ENCODE measurements at places on chromosomes 4 and X.

DNA sequence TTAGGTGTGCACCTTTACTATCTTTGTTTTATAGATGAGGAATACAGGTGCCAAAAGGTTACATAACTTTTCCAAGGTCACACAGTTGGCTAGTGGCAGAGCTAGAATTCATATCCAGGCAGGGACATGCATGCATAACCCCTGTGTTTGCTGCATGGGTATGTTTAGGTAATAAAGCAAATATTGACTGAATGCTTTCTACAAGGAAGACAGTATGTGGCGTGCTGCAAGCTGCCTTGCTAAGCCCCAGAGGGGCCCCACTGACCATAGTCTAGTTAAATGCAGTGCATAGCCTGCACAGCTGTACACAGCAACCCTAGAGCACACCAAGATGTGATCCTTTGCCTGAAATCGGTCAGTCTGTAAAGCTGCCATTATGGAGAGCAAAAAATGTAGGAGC lies 320.5 kb upstream of the IGFBP7 start:
- no peak for DNase-seq

DNA sequence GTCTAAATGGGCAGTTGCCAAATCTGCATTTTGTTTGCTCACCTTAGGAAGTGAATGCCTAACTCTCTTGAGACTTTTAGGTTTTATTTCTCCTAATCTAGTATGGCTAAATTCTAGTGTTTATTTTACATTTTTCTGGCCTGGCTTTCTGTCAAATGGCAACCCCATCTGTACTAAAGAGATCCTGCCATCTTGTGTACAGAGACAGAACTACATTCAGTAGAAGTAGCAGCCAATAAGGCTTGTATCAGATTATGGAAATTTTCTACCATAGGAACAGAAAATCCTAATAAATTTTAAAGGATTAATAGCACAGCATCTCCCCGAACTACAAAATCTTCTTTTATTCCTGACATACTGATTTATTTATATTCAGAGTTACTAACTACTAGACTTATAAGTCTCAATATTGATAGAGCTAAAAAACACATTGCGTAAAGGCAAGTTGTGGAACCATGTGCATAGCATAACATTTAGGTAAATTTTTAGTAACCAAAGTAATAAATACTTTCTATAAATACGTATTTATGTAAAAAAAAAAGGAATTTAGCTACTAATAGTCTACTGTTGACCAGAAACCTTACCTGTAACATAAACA lies 45.5 kb downstream of the TMEM144 start:
- no peak for DNase-seq

DNA sequence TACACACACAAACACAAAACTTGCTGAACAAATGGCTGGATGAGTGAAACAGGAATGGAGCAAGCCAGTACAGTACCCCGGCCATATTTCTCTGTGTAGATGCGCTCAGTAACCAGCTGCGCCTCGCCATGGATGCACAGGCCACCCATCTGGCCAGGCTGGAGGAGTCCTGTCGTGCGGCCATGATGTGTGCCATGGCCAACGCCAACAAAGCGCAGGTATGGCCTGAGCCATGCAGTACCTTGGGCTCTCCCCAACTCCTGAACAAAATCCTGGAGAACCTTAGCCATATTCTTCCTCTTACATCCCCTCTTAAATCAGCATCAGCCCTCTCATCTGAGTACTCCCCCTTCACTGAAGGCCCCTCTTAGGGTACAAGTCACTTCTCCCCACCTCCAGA lies 4.4 kb downstream of the HSD17B10 start:
- DNase-seq, result no peak

- DNase-seq, result no peak
These were observed 3.8 kb downstream of the GALNTL6 start for GRCh38 chr4:171817026-171817425.

- no peak for DNase-seq
These were observed 21.0 kb downstream of the MSN start for GRCh38 chrX:65688403-65688871.

- no peak for DNase-seq
These were observed 21.4 kb upstream of the IL15 start for GRCh38 chr4:141614878-141615586.

- DNase-seq, result no peak
These were observed 158.1 kb upstream of the USP38 start for GRCh38 chr4:143026459-143027170.

DNA sequence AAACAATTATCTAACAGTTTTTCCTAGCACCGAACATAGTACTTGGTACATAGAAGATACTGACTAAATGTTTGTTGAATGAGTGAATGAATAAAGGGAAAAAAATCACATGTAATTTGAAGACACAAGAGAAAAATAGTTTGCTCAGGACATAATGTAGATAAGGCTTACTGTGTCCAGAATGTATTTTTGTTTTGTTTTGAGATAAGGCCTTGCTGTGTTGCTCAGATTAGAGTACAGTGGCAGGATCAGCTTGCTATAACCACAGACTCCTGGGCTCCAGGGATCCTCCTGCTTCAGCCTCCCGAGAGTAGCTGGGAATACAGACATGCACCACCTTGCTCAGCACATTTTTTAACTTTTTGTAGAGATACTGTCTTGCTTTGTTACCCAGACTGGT lies 6.5 kb downstream of the FAM199X start:
- no peak for DNase-seq

DNA sequence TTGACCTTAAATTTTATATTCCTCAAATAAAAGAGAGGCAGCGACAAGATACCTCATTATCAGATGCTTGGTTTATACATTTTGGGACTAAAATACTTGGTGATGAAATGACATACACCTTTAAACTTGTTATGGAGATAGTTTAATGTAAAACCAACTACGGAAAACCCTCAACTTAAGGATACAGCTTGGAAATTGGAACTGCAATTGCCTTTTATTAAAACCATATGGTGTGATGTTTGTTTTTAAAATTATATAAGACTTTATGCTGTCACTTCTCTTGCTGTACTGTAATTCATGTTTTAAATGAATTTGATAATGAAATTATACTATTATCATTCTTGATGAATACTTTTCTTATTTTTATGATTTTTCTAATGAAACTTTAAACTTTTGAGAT lies 25.9 kb downstream of the METTL14 start:
- no peak for DNase-seq

- DNase-seq, result no peak
These were observed 14.8 kb upstream of the PAQR3 start for GRCh38 chr4:78953769-78954666.

DNA sequence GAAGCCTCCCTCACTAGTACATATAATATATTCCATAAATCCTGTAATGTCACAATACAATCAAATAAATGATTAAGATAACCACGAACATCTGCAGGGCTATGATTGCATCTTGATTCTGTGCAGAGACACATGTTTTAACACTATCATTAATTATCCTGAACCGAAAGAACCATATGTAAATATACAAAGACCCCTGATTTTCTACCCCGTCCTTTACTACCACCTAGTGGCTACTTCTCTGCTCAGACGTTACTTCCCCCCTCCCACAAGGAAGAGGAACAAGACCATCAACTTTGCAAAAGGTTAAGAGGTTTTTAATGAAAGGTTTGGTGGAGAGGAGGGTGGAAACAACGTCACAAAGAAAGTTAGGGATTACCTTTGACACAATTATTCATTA lies 134.0 kb downstream of the COL4A6 start:
- DNase-seq, result no peak

GRCh38 chr4:183830438-183830985 lies 74.6 kb upstream of the STOX2 start:
- no peak for DNase-seq

GRCh38 chr4:15455290-15455689 lies 14.4 kb upstream of the CC2D2A start:
- DNase-seq, result no peak

DNA sequence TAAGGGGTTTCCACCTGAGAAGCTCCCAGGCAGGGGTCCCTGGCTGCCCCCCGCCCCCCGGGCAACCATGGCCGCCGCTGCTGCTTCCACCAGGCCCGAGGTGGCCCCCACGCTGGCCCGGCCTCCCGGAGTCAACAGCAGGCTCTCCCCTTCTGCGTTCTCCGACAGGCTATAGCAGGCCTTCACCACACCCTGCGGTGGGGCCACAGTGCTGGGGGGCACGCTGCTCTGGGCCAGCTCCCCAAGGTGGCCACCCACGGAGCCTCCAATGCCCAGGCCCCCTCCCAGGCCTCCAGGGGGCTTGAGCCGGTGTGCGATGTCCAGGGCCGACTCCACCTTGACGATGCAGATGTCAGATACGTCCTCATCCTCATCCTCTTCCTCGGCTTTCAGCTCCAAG lies 72.5 kb downstream of the UBE2K start:
- no peak for DNase-seq

DNA sequence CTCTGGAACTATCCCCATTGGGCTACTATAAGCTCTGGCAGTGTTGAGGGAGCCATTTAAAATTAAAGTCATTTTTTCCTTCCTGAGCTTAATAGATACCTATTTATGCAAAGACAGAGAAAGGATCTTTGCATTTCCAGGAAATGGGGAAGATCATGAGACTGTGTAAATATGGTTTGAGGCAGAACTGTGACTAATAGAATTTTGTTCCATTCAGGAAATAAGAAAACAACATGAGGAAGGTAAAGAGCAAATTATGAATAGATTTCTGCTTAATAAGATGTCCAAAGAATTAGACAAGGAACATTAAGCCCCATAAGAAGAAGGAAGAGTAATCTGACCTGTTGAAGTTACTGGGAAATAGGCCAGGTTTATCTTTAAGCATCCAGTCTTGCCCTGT lies 17.8 kb upstream of the TBC1D19 start:
- no peak for DNase-seq

- no peak for DNase-seq
These were observed 24.9 kb upstream of the MTM1 start for GRCh38 chrX:150543230-150544155.

- DNase-seq, result no peak
These were observed 1.6 kb downstream of the TBC1D14 start for GRCh38 chr4:6910960-6911874.

- DNase-seq, result no peak
These were observed 3.3 kb downstream of the GASK1B start for GRCh38 chr4:158169506-158169905.

GRCh38 chrX:68719181-68719903 lies 71.9 kb downstream of the STARD8 start:
- DNase-seq, result no peak

DNA sequence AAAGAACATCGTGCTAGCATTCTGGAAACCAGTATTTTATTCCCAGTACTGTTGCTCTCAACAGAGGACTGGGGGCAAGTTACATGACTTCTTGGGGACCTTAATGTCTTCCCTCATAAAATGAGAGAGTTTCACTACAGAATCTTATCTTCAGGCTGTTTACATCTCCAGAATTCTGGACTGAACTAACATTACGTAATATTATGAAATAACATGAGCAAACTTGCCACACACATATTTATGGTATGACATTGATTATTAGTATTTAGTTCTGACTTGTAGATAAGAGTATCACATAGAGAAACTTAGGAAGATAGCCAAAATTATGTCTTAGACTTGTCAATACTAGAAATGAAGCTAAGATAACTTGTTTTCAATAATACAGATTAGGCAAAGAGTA lies 68.0 kb downstream of the NFKB1 start:
- DNase-seq, result no peak

GRCh38 chr4:125838202-125838601 lies 523.4 kb downstream of the FAT4 start:
- no peak for DNase-seq

- no peak for DNase-seq
These were observed 107.6 kb upstream of the PDLIM3 start for GRCh38 chr4:185642907-185643306.

DNA sequence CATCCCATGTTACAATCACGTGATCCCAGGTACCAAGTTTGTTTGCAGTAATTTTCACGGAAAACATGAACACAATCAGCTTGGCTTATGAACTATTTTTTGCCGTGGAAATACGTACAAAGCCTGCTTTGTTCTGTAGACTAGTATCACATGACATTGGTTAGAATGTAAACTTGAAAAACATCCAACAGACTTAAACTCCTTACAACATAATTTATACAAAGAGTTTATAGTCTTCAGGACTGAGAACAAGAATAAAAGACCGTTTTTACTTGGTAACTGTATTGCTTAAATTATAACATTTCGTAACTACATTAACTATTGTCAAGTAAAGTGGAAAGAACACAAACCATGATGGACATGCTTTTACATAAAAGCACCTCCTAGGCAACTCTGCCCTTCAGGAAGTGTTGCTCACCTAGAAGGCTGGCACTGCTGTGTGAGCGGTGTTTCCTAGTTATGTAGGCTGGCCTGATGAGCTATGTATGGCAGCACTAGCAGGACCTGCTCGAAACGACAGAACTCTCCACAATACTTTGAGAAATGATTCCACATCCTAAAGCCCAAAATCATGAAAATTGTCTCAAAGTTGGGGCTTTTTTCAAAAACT lies 41.8 kb upstream of the WDR1 start:
- no peak for DNase-seq

DNA sequence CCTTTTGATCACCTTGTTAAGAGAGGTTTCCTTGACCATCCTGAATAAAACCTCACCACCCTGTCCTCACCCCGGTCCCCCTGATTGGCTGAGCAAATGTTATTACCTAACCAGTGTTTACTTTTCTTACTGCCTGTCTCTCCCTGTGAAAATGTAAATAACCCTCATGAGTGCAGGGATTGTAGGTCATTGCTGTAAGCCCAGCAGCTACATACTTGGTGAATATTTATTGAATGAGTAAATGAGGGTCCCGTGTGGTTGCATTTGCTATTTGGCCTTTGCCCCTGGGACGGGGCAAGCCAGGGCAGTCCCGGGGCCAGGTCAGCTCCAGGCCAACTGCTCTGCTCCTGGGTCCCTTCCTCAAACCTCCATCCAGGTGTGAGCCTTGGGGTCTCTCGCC lies 55.5 kb upstream of the CLCN4 start:
- DNase-seq, result no peak

DNA sequence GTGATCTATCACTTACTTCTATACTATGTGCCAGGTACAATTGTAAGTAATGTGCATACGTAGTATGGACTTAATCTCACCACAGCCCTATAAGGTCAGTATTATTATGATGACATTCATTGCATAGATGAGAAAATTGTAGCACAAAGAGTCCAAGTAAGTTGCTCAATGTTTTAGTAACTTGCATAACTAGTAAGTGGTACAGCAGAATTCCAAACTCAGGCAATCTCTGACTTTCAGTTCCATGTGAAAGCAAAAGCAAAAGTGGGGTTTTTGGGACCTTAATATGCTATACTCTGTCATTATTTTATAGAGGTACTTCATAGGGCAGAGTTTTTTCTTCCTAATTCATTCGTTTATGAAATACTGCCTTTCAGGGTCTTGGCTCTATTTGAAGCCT lies 188.8 kb upstream of the VEGFC start:
- DNase-seq, result no peak

- DNase-seq, result no peak
These were observed 70.8 kb downstream of the PTPN13 start for GRCh38 chr4:86664959-86665358.

DNA sequence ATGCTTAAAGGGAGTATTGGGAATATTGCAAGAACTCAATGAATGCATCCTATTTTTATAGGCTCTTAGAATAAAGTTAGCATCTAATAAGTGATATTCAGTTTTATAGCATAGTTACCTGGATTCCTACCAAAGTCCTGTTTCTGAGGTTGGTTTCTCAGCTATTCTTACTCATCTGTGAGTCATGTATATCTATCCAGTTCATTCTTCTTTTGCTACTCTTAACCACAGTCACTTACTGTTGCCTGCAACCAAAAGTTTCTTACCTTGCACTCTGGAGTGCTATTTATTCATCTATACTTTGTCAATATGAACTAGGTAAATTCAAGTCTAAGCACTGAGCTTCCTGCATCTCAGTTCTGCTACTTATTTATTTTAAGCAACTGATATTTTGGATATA lies 322.5 kb downstream of the HS3ST1 start:
- no peak for DNase-seq

Measured in head of caudate nucleus (tissue), 42 donors.